ENCODE measurements at places on chromosomes 11 and 22. TPM values are rescaled to one million over a fixed set of nuclear protein-coding genes. Genes with fewer than 3 reads are reported as not detected.

YPEL4 gene
- 0.97 TPM for total RNA-seq

TMEM134 gene
- 34.1 TPM for total RNA-seq

UPK3A gene
- total RNA-seq: not detected

GALNT18 gene
- 60.6 TPM for total RNA-seq

MUC5AC gene
- not detected for total RNA-seq

MYOD1 gene
- not detected for total RNA-seq

OR4C16 gene
- total RNA-seq: not detected

SCGB1D2 gene
- total RNA-seq: not detected

PGA5 gene
- 1.0 TPM for total RNA-seq

GLYAT gene
- total RNA-seq: not detected

ARVCF gene
- total RNA-seq: 59.7 TPM

ADSL gene
- total RNA-seq: 49.0 TPM

LRRC56 gene
- 1.0 TPM for total RNA-seq

Data from aorta (tissue), 5 donors.